ENCODE measurements at places on chromosomes 11 and 22.

DNA sequence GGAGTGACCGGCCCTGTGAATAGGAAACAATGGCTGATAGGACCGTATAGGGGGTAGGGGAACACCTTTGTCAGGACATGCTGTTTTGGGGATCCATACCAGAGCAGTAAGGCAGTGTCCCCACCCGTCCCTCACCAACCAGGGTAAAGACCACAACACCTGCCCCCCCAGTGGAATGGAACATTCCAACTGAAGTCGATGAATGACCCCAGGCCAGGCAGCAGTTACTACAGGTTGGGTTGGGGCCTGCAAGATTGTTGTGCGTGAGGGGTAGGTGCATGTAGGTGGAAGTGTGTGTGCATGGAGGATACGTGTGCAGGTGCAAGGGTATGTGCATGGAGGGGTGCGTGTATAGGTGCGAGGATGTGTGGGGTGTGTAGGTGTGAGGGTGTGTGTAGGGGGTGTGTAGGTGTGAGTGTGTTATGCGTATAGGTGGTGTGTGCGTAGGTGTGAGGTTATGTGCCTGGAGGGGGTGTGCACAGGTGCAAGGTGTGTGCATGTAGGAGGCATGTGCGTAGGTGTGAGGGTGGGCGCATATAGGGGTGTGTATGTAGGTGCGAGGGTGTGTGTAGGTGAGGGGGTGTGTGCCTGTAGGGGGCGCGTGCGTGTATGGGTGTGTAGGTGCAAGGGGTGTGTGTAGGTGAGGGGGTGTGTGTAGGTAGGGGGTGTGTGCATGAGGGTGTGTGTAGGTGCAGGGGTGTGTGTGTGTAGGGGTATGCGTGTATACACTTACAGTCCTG is 32.9 kb downstream of the PISD start:
- DNase-seq, result no peak

DNA sequence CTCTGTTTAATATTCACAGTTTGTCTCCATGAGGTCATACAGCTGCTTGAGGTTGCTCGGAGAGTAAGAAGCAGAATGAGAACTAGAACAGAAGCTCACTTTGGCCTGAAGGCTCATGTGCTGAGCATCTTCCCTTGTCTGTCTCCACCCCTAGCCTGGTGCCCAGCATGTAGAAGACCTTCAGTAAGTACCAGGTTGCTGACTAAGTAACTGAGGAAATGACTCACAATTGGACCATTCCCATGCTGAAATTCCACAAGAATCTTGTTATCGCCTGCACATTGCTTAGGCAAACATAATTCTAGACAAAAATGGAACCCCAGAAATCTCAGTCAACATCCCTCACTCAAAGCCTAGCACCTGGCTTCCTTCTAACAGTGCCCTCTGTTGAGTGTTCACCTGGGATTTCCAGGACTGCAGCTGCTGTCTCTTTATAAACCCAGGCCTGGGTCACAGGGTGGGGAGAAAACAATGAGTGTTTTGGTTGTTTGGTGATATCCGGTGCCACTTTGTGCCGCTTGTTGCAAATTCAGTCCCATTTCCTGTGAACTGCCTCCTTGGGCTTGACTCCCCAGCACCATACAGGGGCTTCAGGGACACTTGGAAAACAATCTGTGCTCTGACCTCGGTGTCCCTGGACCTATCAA is 406.8 kb downstream of the ETS1 start:
- no peak for DNase-seq

DNA sequence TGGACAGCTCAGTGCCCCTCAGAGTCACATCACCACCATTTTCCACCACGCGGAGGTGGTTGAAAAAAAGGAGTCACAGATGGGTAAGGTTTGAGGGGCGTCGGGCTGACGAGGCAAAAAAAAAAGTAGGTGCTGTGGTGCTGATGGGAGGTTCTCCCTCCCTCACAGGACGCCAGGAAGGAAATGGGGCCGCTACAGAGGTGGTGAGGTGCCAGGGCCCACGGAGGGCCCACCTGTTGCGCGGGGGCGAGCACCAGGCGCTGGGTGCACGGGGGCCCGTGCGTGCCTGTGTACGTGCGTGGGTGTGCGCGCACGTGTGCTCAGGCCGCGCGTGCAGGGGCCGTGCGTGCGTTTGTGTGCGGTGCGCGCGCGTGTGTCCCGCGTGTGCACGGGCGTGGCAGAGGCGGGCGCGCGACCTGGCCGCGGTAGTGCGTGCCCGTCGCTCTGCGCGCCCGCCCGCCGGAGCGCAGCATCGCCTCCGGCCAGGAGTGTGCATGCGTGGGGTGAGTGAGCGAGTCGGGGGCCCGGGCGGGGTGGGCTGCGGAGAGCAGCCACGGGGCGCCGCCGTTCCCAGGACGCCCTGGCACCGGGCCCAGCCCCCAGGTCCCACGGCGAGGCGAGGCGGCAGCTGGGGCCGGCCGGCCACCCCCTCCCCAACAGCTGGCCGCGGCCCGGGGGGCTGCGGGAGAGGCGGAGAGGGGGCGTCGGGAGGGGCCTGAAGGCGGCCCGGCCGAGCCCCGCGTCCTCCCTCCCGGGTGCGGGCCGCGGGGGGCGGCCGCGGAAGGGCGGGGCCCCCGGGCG is 2.8 kb downstream of the PDGFB start:
- no peak for DNase-seq

DNA sequence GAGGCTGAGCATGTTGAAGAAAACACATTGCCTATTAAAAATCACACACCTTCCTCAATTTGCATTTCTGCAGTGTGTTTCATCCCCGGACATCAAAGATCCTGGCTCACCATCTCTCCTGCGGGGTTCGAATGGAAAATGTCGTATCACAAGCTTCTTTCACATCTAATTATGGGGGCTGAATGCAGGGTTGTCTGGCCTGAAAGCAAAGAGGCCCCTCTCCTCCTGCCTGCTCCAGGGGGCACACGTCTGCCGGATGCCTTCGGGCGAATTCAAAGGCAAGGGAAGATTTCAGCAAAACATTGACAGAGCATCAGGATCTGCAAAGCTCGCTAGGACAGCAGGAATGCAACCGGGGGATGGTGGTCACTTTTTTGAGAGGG is 1447.7 kb downstream of the TBC1D22A start:
- no peak for DNase-seq

DNA sequence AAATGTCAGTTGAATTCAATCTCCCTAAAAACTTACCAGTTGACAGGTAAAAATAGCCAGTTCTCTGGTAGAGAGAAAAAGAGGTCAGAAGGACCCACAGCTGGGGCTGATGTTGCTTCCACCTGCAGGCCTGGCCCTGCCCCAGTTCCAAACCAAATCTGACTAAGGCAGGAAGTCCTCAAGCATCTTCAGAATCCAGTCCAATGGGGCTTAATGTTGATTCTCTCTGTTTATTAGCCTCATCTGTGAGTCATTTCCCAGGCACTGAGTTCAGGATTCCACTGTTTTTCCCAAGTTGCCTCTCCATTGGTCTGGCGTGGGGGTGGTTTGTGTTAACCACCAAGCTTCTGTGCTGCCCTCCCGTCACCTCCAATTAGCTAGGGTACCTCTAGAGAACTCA is 601.8 kb downstream of the INSC start:
- no peak for DNase-seq

DNA sequence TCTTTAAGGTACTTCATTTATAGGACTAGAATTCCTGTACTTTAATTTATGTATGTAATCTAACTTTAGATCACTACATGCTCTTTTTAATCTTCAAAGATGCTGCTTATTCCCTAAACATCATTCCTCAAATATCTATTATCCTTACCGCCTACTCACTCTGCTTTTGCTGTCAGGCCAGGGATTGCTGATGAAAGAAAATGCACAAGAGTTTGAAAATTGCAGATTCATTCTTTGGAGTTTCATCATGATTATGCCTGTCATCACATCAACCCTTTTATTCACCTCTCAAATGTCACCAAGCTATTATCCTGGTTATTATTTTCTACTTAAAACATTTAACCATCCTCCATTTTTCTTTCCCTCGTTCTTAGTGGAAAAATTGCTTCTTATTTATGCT is 802.7 kb downstream of the METTL15 start:
- DNase-seq, result no peak

DNA sequence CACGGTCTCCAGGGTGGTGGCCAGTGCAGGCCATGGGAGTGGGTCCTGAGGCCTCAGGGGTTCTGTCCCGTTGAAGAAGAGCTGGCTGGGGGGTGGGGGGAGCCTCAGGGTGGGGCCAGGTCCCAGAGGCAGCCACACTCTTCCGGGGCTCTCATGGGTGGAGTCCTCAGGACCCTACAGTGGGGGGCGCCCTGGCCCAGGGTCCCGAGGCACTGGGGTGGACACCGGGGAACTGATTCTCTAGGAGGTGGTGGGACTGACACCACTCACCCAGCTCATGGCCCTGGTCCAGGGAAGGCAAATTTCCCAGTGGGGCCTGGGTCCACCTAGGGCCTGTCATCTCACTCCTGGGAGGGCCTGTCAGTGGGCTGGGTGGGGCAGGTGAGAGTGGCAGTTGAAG is 12.8 kb downstream of the GGT5 start:
- no peak for DNase-seq

DNA sequence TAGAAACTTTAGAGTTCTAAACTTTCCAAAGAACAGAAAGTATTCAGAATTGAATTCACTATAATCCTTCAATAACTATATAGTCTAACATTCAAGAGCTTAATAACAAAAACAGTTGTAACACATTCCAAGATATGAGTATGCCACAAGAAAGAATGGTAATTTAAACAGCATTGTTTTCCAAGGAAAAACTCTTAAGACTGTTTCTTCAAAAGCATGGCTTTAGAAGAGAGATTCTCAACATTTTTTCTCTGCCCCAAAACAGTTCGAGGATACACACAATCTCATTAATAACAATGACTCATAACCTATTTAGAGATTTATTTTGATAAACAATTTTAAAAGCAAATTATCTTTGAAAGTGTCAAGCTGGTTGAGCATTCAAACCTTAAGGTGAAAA is 16.7 kb upstream of the ARHGAP32 start:
- DNase-seq, result no peak

DNA sequence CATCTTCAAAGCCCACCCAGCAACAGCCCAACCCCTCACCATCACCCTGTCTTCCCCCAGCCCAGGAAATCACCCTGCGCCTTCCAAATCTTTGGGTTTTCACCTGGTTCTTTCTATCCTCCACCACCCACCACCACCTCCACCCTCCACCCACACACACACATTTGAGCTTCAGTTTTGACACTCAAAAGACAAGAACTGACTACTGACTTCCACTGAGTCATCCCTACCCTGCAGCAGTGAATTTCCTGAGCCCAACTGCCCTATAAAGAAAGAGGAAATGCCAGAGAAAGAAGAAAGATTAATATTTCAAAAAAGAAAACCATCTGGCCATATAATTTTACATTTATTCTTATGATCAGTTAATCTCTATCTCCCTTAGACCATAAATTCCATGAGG is 137.5 kb downstream of the CHST1 start:
- no peak for DNase-seq

DNA sequence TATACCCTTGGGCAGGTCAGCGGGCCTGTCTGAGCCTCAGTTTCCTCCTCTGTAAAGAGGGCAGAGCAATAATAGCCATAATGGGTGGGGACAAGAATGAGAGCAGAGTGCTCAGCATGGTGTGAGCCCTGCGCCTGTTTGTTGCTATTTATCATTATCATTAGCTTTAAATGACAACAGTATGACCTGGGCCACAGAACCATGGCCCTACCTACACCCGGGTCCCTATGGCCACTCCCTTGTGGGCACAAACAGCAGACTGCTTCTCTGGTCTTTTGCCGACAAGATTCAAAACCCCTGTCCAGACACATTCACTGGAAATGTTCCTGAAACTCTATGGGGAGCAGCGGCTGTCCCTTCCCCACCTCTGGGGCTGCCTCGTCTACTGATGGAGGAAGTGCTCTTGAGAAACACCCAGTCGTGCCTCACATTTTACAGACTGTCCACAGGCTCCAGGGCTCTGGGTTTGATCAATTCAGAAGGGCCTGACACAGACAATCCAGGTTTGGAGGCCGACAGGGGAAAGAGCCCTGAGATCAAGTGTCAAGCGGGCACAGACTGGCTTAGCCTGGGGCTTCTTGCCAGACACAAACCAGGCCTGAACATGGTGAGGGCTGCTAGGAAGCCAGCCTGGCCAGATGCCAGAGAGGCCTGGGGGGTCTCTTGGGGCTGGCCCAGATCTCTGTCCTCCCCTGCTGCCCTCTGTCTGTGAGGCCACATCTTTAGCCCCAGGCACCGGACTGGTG is 112.5 kb upstream of the CD82 start:
- no peak for DNase-seq

GRCh38 chr11:78829146-78829545 is 254.5 kb upstream of the NARS2 start:
- DNase-seq, result no peak

GRCh38 chr11:47969401-47969800 is 11.0 kb upstream of the PTPRJ start:
- no peak for DNase-seq

DNA sequence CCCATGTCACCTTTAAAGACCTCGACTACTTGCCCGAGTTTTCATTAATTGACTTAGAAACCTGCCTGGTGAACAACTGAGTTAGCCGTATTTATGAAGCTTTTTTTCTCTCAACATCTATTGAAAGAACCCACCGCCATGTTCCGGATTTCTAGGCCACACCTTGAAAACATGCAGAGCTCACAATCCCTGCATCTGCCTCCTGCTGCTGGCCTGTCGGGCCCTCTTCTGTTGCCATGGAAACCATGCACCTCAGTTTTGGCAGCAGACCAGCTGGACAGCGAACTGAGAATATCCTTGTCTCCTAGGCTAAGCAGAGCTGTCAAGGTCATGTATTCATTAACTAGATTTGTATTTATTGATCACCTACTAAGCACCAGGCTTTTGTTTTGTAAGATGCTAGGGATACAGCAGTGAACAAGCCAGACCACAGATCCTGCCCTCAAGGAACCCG is 4.3 kb upstream of the PATZ1 start:
- DNase-seq, result no peak

DNA sequence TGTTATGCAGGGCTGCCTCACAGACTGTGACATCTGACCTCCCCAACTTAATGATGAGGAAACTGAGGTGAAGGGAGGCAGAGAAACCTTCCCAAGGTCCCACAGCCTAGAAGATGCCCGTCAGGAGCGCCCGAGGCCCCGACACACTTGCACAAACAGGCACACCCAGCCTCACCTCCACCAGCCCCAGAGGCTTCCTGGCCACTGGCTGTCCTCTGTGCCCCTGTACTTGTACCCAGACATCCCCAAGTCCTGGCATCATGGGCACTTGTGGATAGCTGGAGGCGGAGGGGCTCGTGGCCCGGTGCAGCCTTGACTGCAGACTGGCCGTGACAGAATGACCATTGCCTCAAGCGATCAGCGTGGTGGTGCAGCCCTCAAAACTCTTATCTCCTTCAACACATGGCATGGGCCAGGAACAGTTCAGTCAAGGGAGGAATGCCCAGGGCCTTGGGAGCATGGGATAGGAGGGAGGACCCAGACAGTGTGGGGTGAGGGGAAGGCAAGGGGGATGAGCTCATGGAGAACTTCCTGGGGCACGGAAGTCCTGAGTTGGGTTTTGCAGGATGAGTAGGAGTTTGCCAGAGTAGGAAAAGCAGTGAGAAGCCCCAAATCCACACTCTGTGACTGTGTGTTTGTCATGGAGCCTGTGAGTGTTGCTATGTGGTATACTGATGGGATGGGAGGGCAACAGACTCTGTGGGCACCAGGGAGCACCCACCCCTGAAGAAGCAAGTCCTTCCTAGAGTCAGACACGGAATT is 25.8 kb upstream of the PPARA start:
- no peak for DNase-seq

GRCh38 chr11:47175746-47176327 is 842 bp downstream of the ARFGAP2 start:
- DNase-seq, result no peak

GRCh38 chr11:15468466-15468865 is 353.7 kb downstream of the INSC start:
- DNase-seq, result no peak

Data from natural killer cell treated with Interleukin-12 subunit alpha and Interleukin-12 subunit beta and Interleukin-15 and Interleukin-18, amount 100 ng/mL, for 72 hours (primary cell).